ENCODE measurements at places on chromosomes 13 and 19.

DNA sequence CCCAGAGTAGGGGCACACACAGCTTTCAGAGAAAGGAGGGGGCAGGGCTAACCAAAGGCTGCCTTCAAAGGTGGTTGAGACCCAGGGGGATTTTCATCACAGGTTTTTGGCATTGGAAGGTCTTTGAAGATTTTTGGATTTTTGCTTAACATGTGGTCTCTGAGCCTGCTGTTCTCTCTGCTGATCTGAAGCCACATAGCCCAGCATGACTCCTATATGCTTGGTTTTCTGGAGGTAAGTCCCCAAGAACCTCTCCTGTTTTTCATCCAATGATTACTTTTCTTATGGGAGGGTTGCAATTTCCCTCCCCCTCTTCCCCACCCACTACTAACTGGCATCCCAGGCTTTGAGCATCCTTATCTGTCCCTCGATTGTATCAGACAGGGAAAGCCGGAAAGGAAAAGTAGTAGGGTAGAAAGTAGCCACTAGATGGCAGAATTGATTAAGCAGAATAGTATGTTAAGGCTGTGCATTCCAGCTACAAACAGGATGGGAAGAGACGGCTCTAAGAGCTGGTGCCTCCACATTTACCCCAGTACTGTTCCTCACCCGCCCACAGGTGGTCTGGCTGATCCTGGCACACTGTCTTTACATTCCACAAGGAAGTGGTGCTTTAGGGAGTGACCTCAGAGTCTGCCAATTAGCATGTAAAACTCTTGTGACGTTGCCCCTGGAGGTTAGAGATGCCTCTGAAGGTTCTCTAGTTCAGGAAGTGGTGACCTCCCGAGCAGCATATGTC is 218.9 kb upstream of the EDNRB start:
- no peak for DNase-seq

DNA sequence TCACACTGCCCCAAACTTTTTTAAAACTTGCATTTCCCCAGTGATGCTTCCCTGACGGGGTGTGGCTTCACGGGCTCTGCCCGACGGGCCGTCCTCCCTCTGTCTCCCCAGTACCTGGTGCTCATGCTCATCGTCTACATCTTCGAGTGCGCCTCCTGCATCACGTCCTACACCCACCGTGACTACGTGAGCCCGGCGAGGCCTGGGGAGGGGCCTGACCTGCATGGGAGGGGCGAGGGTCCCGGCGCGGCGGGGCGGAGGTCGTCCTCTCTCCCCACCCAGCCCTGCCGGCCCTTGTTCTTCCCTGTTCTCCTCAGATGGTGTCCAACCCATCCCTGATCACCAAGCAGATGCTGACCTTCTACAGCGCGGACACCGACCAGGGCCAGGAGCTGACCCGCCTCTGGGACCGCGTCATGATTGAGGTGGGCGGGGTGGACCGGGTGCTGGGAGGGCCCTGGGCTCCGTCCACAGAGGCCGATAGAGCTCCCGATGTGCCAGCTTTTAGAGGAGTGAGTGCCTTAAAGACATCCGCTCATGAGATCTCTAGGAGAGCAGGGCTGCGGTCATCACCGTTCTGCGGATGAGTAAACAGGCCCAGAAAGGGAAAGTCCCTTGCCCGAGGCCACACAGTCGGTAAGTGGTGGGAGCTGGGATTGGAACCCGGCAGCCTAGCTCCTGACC is 6.9 kb downstream of the UPK1A start:
- no peak for DNase-seq

DNA sequence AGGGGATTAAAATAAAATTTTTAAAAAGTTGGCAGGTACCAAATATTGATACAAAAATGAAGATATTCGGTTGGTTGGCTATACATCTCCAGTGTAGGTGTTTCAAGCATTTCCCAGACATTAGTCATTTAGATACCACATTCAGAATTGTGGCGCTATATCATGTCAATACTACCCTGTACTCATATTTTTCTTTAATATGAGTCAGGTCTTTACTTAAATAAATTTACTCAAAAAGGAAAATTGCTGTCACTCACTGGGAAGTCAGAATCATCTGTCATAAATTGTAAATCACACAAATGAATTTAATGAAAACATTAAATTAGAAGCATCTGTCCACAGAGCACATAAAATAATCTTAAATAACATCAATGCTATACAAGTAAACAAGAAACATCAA is 134.2 kb downstream of the TSHZ3 start:
- DNase-seq = no peak

- no peak for DNase-seq
These were observed 627 bp downstream of the GCDH start for GRCh38 chr19:12891553-12892021.

DNA sequence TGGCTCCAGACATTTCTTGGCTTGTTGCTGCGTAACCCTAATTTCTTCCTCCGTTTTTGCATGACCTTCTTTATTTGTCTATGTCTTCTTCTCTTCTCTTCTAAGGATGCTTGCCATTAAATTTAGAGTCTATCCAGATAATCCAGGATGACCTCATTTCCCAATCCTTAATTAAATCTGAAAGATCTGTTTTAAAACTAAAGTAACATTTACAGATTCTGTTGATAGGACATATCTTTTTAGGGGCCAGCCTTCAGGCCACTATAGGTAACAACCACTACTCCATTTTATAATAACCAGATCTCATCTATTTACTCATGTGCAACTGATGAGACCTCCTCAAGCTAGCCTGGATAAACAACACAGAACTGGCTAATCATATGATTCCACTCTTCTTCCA is 490.5 kb upstream of the SLC10A2 start:
- no peak for DNase-seq

DNA sequence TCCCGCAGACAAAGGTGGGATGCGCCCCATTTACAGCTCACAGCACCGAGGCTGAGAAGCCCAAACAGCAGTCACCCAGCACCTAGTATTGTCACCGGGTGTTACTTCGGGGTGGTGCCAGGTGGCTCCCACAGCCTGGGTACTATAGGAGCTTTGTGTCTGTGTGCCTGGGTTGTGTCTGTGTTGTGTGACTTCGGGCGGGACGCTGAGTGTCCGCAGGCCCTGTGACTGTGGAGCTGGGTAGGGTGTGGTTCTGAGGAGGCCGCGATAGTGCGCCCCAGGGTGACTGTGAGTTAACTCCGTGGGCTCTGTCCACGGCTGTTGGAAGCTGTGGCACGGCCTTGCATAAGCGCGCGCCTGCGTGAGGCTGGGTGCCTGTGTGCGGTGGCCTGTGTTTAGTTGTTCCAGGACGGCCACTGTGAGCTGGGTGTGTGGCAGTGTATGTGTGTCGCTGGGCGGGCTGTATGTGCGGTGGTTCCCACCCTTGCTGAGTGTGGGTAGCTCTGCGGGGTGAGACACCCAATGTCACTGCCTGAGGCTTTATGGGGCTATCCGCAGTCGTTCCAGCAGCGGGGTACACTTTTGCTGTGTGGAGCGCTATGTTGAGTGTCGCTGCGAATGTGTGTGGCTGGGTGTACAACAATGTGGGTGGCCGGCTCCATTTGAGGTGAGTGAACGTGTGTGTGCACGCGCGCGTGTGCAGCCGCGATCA is 559 bp upstream of the SSBP4 start:
- no peak for DNase-seq

GRCh38 chr13:74865656-74866055 is 616.3 kb downstream of the TBC1D4 start:
- DNase-seq = no peak

- no peak for DNase-seq
These were observed 8.6 kb downstream of the ALDH16A1 start for GRCh38 chr19:49461656-49462055.

GRCh38 chr19:33110137-33110910 is 21.6 kb upstream of the WDR88 start:
- no peak for DNase-seq

DNA sequence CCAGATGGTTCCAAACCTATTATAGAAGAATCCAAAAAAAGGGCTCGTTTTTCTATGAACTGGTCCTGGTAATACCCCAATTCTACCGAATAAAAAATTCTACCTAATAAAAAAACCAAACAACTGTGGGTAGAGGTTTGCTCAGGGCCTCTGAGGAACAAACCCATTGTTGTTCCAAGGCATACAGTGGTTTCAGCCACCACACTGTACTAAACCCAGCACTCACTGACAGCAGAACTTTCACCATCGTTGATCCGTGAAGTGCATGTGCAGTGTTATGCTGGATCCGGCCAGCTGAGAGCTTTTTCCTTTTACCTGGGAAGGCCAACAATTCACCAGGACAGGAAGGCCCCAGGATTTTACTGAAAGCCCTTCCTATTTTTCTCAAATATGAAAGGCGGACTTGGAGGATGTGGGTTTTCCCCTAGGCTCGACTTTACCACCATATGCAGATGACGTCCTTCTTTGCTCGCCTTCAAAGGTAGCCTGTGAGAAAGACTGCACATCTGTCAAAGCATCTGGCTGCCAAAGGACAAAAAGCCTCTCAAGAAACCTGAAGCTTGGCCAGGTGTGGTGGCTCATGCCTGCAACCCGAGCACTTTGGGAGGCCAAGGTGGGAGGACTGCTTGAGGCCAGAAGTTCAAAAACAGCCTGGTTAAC is 7.2 kb upstream of the PABPC3 start:
- peak; percentile 50 for DNase-seq
